Calu3 (cell line): ENCODE measurements at places on chromosomes 5 and 9. TPM values are rescaled to one million over a fixed set of nuclear protein-coding genes. Genes with fewer than 3 reads are reported as not detected.

TMEM174 gene
- not detected in 2 replicates for total RNA-seq

GRCh38 chr5:84603568-84604185 is 219.0 kb upstream of the EDIL3 start:
- H3K4me1 ChIP-seq: no peaks in the 10 kb centered on the region
- no peaks in the 10 kb centered on the region for H3K27me3 ChIP-seq
- no peak for DNase-seq

- no peak overlapping the region for H3K4me3 ChIP-seq
- no peak for DNase-seq
- H3K4me1 ChIP-seq: no peaks in the 10 kb centered on the region
These were observed 204.2 kb downstream of the KDM4C start for GRCh38 chr9:6961845-6962522.

DNA sequence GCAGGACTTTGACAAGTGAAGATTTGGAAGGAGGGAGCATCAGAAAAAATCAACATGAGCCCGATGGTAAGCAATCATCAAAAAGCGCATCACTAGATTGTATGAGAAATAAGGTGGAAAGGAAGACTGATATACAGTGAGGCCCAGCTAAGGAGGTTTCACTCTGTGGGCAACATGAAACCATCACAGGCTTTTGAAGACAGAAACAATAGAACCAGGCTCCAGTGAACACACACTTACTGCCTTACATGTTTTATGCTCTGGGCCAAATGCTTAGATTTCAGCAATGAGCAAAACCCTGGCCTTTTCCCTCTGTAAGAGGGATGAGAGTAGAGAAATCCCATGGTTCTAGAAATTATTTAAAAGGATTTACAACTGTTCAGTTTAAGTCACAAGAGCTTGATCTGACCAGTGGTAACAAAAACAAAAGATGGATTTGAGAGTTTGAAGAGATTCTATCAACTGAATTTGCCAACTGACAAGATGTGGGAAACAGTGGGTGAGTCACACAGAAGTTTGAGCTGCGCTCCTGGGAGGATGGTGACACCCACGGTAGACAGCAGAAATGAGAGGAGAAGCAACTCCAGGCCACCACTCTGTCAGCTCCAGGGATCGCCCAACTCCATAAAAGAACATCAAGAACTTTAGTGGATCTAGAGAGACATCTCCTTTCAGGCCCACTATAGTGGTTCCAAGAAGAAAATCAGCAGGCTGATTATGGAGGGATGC is 261.8 kb downstream of the MCTP1 start:
- no peak for DNase-seq
- H3K27ac ChIP-seq: no peak overlapping the region
- no peaks in the 10 kb centered on the region for H3K27me3 ChIP-seq
- H3K36me3 ChIP-seq: no peaks in the 10 kb centered on the region
- peaks cover 11% of the 10 kb centered on the region for H3K4me1 ChIP-seq

DNA sequence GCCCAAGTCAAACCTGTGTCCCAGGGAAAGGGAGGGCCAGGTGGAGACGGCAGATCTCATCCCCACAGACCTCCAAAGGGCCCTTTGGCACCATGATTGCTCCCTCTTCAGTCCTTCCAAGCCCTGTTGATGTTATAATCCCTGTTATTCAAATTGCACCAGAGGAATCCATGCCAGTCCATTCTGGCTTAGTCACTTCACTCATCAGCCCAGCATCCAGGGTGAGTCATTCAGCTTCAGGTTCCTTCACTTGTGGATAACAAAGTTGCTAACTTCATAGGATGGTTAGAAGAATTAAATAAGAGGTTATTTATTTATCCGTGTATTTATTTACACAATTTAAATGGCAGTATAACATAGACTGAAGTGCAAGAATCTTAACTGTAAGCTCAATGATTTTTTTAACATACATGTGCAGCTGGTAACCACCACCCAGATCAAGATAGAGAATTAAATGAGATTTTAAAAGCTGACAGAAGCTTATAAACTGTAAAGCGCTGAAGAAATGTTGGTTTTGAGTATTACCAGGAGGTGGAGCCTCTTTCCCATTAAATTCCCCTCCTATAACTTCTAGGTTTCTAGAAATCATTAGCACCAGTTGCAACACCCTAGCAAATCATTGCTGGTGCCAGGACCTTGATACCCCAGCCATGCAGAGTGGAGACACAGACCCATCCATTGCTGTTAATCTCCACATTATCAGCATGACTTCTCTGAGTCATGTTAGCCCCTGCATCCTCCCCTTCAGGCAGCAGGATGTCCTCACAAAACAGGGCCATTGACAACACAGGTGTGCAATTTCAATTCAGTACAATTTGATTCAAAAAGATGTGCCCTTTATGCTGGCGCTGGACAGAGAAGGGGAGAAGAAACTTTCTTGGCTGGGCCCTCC is 77.4 kb downstream of the SEC61B start:
- H3K4me3 ChIP-seq: no peak overlapping the region
- peak; percentile 5 for DNase-seq
- H3K36me3 ChIP-seq: no peaks in the 10 kb centered on the region
- H3K27me3 ChIP-seq: peaks cover 24% of the 10 kb centered on the region
- no peak overlapping the region for H3K27ac ChIP-seq
- H3K4me1 ChIP-seq: no peaks in the 10 kb centered on the region

SLC36A2 gene
- not detected in 2 replicates for total RNA-seq

ALDH1A1 gene
- total RNA-seq: 17.2 and 17.7 TPM in 2 replicates

TEX48 gene
- total RNA-seq: not detected in 2 replicates

DNA sequence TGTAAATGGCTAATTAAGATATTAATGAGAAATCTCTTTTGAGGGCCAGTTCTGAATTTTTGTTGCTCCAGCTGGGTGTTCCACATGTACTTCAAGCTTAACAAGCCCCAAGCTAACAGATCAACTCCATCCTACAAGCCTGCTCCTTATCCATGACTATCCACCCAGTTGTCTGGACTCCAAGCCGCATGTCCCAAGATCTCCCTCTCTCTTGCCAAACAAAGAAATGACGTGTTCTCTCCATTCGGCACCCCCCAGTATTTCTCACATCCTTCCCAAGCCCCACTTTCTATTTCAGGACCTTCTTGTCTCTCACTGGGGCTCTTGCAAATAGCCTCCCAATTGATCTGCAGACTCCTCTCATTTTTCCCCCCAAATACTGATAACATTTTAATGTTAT is 15.8 kb upstream of the PTPN3 start:
- H3K27me3 ChIP-seq: no peaks in the 10 kb centered on the region
- H3K4me1 ChIP-seq: peaks cover 4% of the 10 kb centered on the region
- H3K36me3 ChIP-seq: no peaks in the 10 kb centered on the region

- no peaks in the 10 kb centered on the region for H3K36me3 ChIP-seq
- no peak overlapping the region for H3K27ac ChIP-seq
- H3K27me3 ChIP-seq: no peaks in the 10 kb centered on the region
- no peaks in the 10 kb centered on the region for H3K4me1 ChIP-seq
These were observed 73.3 kb upstream of the TARS1 start for GRCh38 chr5:33367416-33367815.

SLC6A19 gene
- not detected in 2 replicates for total RNA-seq

- H3K27ac ChIP-seq: no peak overlapping the region
- H3K36me3 ChIP-seq: no peaks in the 10 kb centered on the region
- no peaks in the 10 kb centered on the region for H3K4me1 ChIP-seq
- no peak for DNase-seq
- H3K27me3 ChIP-seq: no peaks in the 10 kb centered on the region
- no peak overlapping the region for H3K4me3 ChIP-seq
These were observed 105.2 kb downstream of the RFK start for GRCh38 chr9:76289042-76289441.

DNA sequence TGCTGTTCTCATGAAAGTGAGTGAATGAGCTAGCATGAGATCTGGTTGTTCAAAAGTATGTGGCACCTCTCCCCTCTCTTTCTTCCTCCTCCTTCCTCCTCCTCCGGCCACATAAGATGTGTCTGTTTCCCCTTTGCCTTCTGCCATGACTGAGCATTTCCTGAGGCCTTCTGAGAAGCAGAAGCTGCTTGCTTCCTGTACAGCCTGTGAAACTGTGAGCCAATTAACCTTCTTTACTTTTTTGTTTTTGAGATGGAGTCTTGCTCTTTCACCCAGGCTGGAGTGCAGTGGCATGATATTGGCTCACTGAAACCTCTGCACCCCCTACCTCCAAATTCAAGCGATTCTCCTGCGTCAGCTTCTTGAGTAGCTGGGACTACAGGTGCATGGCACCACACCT is 6.1 kb downstream of the S100Z start:
- peaks cover 21% of the 10 kb centered on the region for H3K4me1 ChIP-seq
- H3K27me3 ChIP-seq: no peaks in the 10 kb centered on the region
- no peak overlapping the region for H3K27ac ChIP-seq
- no peaks in the 10 kb centered on the region for H3K36me3 ChIP-seq
- no peak overlapping the region for H3K4me3 ChIP-seq

DNA sequence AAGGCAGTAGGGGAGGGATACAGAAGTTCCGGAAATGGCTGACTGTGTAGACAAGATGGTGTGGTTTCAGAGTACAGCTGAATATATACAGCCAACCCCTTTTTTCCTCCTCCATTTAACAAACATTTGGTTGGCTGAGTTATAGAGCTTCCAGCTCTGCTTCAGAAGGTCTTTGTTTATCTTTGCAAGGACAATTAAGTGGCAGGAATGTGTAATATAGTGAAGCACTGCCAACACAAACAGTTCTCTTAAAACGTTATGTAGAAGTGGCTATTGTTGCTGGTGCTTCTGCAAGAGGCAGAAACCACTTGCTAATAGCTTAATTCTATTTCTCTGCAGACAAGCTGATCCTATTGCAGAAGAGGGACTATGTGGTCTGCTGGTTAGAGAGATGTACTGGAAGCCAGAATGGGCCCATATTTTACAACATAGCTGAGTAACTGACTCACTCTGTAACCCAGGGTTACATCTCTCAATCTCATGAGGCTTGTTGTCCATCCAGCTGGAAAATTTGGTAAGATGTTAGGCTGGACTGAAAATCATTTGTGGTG is 62.7 kb upstream of the OSMR start:
- H3K27ac ChIP-seq: no peak overlapping the region
- no peaks in the 10 kb centered on the region for H3K4me1 ChIP-seq
- H3K36me3 ChIP-seq: no peaks in the 10 kb centered on the region
- no peak for DNase-seq
- no peak overlapping the region for H3K4me3 ChIP-seq
- peaks cover 43% of the 10 kb centered on the region for H3K27me3 ChIP-seq

DNA sequence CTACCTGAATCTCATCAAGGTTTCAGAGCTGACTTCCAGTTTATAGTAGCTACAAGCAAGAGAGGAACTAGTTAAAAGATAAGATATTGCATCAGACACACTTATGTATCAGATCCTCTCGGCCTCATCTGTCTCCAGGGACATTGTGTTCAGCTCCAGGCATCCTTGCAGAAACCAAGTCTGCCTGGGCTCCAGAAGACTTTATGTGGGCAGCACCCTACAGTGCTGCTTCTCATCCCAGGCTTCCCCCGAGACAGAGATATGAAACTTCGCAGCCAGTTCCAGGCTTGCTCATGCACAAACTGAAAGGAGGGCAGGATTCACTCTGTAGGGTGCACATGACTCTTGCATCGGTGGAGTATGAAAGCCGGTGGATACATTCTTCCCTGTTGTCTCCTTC is 33.9 kb upstream of the FOXB2 start:
- peaks cover 28% of the 10 kb centered on the region for H3K27me3 ChIP-seq
- no peak for DNase-seq
- no peaks in the 10 kb centered on the region for H3K4me1 ChIP-seq

GRCh38 chr5:73376618-73377170 is 71.9 kb downstream of the FOXD1 start:
- DNase-seq: no peak
- H3K27me3 ChIP-seq: peaks cover 25% of the 10 kb centered on the region
- H3K4me1 ChIP-seq: peaks cover 8% of the 10 kb centered on the region
- H3K27ac ChIP-seq: no peak overlapping the region

DNA sequence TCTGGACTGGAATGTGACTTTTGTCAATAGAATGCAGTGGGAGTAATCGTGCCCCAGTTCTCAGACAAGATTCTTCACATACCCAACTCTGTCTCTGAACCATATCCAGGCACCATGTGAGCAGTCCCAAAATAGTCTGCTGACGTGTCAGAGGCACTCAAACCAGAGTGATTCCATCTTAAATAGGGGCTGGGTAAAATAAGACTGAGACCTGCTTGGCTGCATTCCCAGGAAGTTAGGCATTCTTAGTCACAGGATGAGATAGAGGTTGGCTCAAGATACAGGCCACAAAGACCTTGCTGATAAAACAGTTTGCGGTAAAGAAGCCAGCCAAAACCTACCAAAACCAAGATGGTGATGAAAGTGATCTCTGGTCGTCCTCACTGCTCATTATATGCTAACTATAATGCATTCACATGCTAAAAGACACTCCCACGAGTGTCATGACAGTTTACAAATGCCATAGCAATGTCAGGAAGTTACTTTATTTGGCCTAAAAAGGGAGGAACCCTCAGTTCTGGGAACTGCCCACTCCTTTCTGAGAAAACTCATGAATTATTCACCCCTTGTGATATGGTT is 16.9 kb upstream of the PLCXD3 start:
- H3K27me3 ChIP-seq: no peaks in the 10 kb centered on the region
- peaks cover 12% of the 10 kb centered on the region for H3K4me1 ChIP-seq
- no peak overlapping the region for H3K27ac ChIP-seq
- H3K36me3 ChIP-seq: no peaks in the 10 kb centered on the region
- peak; percentile 46 for DNase-seq

DNA sequence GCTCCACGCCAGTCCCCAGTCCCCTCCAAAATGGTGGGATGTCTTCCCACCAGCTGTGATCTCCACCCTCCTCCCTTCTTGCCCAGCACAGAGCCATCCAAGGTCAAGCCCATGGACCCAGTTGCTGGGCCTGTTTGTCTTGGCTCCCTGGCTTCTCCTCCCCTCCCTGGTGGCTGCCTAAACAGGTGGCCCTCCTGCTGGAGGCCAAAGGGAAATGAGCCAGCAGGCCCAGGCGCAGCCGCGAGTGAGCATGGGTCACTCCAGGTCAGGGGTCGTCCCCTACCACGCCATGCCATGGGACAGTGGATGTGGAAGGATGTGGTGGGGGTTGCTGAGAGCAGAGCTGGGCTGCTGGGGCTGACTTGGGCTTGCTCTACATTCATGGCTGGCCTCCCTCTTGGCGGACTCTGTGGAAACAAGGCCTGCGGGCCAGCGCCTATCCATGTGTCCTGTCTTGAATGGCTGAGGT is 33.6 kb downstream of the COL15A1 start:
- H3K27ac ChIP-seq: no peak overlapping the region
- no peaks in the 10 kb centered on the region for H3K4me1 ChIP-seq
- H3K27me3 ChIP-seq: peaks cover 23% of the 10 kb centered on the region
- H3K36me3 ChIP-seq: no peaks in the 10 kb centered on the region
- no peak for DNase-seq

DNA sequence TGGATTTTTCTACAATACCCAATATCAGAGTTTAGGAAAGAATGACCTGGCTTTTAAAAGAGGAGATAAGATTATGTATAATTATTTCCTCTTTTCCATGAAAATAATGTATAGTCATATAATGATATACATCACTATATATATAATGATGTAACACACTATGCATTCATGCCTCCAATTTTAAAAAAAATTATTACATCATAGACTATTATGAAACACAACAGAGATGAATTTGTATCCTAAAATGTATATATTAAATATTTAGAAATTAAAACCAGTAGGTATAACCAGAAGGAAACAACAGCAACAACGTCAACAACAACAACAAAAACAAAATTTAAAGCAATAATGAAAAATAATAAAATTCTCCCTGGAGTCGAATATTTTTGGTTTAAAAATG is 1856.5 kb upstream of the CDH6 start:
- no peaks in the 10 kb centered on the region for H3K27me3 ChIP-seq
- no peaks in the 10 kb centered on the region for H3K36me3 ChIP-seq
- no peak overlapping the region for H3K4me3 ChIP-seq
- no peak for DNase-seq
- H3K27ac ChIP-seq: no peak overlapping the region
- no peaks in the 10 kb centered on the region for H3K4me1 ChIP-seq

- H3K27ac ChIP-seq: no peak overlapping the region
- DNase-seq: no peak
- no peak overlapping the region for H3K4me3 ChIP-seq
These were observed 7.4 kb upstream of the AMACR start for GRCh38 chr5:34015120-34015822.

ZFP37 gene
- total RNA-seq: 1.2 and 1.3 TPM in 2 replicates
